ENCODE measurements at places on chromosomes 13 and 19. TPM values are rescaled to one million over a fixed set of nuclear protein-coding genes. Genes with fewer than 3 reads are reported as not detected.

Gene CACNG8
- not detected for total RNA-seq

Gene MYO1F
- 6.8 TPM for total RNA-seq

Gene ZNF431
- 29.6 TPM for total RNA-seq

Gene OR7E24
- not detected for total RNA-seq

DNA sequence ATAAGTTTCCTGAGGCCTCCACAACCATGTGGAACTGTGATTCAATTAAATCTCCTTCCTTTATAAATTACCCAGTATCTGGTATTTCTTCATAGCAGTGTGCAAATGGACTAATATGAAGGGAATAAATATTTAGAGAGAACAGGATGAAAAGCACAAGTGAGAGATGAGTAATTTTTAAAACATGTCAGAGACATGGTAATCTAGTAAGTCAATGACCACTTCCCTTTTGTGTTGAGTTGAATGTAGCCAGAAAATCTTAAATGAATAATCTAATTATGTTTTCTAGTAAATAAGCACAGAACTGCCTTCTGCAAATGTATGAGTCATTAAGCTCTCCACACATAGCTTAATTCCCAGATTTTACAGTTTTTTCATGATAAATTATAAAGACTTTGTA, 524.1 kb upstream of the SLITRK5 start:
- H3K4me3 ChIP-seq, result no peak overlapping the region
- no peak for DNase-seq
- H3K27ac ChIP-seq, result no peak overlapping the region
- no peaks in the 10 kb centered on the region for H3K27me3 ChIP-seq
- H3K4me1 ChIP-seq, result no peaks in the 10 kb centered on the region

DNA sequence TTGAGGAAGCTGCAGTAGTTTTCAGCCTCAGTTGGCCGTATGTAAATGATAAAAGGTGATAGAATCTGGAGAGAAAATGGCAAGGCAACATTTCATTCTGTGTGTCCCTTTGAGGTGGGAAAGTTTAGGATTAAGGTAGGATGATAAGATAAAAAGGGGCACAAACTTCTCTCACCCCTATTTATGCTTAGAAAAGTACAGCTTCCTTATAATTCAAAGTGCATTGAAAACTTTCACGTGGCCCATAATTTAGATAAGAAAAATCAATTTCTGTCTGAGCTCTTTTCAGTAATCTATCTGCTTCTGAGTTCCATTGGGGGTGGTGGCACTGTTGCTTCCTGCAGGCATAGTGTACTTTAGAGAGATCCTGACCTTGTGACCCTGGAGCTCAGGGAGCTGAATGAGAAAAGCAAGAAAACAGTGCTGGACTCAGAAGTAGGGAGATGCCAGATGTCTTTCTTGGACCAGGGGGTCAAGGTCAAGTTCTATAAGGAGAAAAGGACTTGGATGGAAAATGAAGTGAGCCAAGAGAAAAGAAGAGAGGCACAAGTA, 187.3 kb downstream of the NDFIP2 start:
- H3K27me3 ChIP-seq, result no peaks in the 10 kb centered on the region
- H3K4me1 ChIP-seq, result peaks cover 6% of the 10 kb centered on the region
- no peaks in the 10 kb centered on the region for H3K36me3 ChIP-seq
- DNase-seq, result no peak

DNA sequence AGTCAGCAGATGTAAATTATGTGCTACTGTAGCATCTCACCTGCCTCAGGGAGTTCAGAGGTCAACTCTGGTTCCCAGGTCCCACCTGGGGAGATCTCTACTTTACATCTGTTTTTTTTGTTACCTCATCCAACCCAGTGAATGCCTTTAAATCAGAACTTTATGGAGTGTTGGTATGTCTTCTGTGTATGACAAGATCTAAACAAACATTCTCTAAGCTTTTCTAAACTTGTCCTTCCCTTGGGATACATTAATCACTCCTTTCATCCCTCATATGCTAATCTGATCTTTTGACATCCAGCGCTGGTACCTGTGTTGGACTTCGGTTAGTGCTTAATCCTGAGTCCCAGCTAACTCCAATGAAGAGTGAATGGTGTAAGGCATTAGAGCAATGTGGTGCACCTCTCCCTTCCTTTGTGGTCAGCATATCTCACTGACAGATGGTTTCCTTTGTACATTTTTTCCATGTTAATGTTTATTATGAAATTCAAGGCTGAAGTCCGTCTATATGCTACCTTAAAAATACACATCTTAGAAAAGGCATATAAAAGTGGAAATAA, 213.4 kb downstream of the ABCC4 start:
- H3K4me1 ChIP-seq, result no peaks in the 10 kb centered on the region
- H3K27me3 ChIP-seq, result no peaks in the 10 kb centered on the region
- no peak overlapping the region for H3K27ac ChIP-seq
- H3K36me3 ChIP-seq, result no peaks in the 10 kb centered on the region

GRCh38 chr19:58400916-58401839, 5.7 kb downstream of the RNF225 start:
- H3K36me3 ChIP-seq, result no peaks in the 10 kb centered on the region
- H3K27ac ChIP-seq, result no peak overlapping the region
- peak; percentile 100 for DNase-seq
- H3K4me3 ChIP-seq, result no peak overlapping the region
- H3K27me3 ChIP-seq, result peaks cover 6% of the 10 kb centered on the region

GRCh38 chr19:8257052-8257443, 47.9 kb downstream of the CERS4 start:
- peaks cover 29% of the 10 kb centered on the region for H3K36me3 ChIP-seq
- DNase-seq, result no peak
- H3K4me3 ChIP-seq, result no peak overlapping the region
- peaks cover 3% of the 10 kb centered on the region for H3K4me1 ChIP-seq
- H3K27ac ChIP-seq, result no peak overlapping the region

DNA sequence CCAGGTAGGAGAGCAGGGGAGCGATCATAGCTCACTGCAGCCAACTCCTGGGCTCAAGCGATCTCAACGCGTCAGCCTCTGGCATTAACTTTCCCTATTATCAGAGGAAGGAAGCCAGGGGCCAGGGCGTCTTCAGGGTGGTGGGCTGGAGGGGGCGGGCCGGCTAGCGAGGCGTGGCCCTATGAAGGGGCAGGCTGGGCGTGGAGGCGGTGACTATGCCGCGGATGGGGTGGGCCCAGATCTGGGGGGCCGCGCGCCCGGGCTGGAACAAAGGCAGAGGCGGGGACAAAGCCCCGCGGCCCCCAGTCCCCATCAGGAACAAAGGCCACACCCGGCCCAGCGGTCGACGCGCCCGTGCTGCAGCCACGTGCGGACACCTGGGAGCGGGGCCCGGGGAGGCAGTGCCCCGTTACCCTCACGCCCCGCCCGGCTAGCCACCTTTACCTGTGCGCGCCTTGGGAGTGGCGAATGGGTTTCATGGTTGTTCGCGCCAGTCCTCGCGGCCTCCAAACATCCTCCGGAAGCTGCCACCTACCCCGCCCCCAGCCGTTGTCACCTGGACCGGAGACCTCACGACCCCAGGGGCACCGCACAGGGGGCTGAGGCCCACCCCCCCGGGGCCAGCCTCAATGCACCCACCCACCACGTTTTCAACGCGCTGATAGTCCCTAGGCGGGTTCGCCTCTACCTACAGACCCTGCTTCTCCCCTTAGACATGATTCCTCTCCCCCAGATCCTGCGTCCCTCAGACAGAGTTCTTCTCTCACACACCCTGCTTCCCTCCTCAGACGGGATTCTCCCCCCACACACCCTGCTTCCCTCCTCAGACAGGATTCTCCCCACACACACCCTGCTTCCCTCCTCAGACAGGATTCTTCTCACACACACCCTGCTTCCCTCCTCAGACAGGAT, 5.4 kb upstream of the TRIM28 start:
- DNase-seq, result peak; percentile 25
- peak overlapping the region; percentile 28 for H3K4me3 ChIP-seq
- H3K27ac ChIP-seq, result no peak overlapping the region
- peaks cover 15% of the 10 kb centered on the region for H3K4me1 ChIP-seq
- H3K36me3 ChIP-seq, result no peaks in the 10 kb centered on the region
- H3K27me3 ChIP-seq, result no peaks in the 10 kb centered on the region

DNA sequence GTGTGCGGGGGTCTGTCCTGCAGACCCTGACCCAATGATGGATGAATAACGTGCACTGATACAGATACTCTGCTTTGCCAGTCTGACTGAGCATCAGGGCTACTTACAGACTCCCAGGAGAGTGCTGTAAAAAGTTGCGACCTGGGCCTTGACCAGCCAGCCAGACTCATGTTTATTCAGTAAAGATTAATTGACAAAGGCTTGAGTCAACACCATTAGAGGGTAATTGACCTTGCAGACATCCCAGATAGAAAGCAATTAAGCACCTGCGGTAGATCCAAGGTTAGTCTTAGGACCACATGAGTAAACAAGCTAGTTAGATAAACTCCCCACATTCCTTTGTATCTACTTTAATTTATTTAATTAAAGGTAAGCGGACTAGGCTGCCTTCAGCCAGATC, 10.4 kb downstream of the NUDT19 start:
- H3K4me1 ChIP-seq, result peaks cover 4% of the 10 kb centered on the region
- no peaks in the 10 kb centered on the region for H3K27me3 ChIP-seq
- H3K4me3 ChIP-seq, result no peak overlapping the region

DNA sequence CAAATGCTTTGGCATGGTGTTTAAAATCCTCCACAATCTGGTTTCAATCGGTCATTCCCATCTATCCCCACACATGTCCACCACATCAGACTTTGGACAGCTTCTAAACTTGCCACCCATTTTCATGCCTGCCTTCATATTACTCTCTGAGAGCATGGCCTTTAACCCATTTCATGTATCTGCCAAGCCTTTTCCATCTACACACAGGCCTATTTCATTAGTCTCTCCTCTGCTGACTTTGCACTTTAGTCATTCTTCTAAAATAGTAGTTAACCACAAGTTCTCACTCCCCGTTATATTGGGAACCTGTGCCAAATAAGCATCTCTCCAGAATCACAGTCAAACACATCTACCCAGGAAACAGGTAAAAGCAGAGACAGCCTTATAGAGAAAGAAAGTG, 142.2 kb downstream of the MZT1 start:
- no peak overlapping the region for H3K4me3 ChIP-seq
- no peak for DNase-seq
- H3K36me3 ChIP-seq, result no peaks in the 10 kb centered on the region
- no peaks in the 10 kb centered on the region for H3K27me3 ChIP-seq
- H3K4me1 ChIP-seq, result no peaks in the 10 kb centered on the region

DNA sequence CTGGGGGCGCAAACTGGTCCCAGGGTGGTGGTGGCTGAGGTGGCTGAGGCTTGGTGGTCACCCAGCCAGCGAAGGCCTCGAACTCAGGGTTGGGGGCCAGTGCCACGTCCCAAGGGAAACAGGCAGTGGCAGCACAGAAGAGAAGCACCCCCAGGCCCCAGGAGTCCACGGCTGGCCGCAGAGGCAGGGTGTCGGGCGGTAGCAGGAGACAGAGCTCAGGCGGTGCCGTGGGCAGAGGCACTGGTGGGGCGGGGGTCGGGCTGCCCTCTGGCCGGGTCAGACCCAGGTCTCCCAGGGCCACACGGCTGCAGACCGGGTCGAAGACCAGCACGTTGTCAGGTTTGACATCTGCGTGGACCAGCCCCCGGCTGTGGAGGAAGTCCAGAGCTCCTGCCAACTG, 4.2 kb upstream of the SBK2 start:
- no peak overlapping the region for H3K4me3 ChIP-seq
- peaks cover 9% of the 10 kb centered on the region for H3K4me1 ChIP-seq
- H3K27ac ChIP-seq, result no peak overlapping the region
- H3K27me3 ChIP-seq, result no peaks in the 10 kb centered on the region

- no peak overlapping the region for H3K27ac ChIP-seq
- H3K4me3 ChIP-seq, result no peak overlapping the region
- H3K27me3 ChIP-seq, result no peaks in the 10 kb centered on the region
- H3K36me3 ChIP-seq, result no peaks in the 10 kb centered on the region
- no peaks in the 10 kb centered on the region for H3K4me1 ChIP-seq
These were observed 12.6 kb upstream of the ZNF681 start for GRCh38 chr19:23771316-23771715.

DNA sequence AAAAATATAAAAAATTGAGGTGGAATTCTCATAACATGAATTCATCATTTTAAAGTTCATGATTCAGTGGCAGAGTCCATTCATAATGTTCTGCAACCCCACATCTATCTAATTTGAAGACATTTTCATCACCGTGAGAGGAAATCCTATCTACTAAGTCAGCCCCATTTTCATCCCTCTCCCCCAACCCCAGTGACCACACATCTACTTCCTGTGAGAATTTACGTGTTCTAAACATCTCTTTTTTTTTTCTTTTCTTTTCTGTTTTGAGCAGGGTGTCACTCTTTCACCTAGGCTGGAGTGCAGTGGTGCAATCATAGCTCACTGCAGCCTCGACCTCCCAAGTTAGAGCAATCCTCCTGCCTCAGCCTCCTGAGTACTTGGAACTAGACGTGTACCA, 17.5 kb downstream of the ATCAY start:
- no peaks in the 10 kb centered on the region for H3K27me3 ChIP-seq
- H3K4me1 ChIP-seq, result no peaks in the 10 kb centered on the region
- DNase-seq, result no peak
- no peak overlapping the region for H3K27ac ChIP-seq

DNA sequence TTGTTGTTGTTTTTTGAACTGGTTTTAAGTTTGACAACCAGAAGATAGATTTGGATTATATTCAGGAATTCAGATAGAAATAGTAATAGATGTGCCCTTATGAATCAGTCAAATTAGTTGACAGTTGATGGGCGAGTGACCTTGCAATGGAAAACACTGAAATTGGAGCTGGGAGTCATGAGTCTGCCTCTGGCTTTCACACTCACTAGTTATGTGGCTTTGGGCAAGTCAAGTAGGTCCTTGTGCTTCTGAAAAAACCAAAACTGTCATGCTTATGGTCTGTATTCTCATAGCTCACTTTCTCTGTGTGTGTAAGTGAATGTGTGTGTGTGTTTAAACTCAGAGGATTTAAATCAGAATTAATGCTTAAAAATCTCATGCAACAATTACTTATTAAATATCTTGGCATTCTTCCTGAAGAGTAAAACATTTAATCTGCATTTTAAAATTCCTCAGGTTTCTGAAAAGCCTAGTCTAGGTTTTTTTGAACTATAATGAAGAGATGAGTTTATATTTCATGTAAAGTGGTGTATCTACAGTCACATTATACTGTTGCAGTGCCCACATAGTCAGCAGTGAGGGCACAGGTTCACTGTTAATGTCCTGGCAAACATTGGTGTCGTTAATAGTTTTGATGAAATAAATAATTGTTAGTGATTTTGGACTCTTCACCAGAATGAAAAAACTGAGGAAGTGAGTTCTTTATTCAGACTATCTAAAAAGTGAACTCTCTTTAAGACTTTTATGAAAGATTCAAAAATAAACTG, 32.5 kb downstream of the UCHL3 start:
- no peaks in the 10 kb centered on the region for H3K36me3 ChIP-seq
- no peaks in the 10 kb centered on the region for H3K27me3 ChIP-seq
- no peak overlapping the region for H3K4me3 ChIP-seq
- peak; percentile 65 for DNase-seq
- H3K27ac ChIP-seq, result peak overlapping the region; percentile 67
- H3K4me1 ChIP-seq, result peaks cover 3% of the 10 kb centered on the region

Data from thyroid gland (tissue), 4 donors.